ENCODE measurements at places on chromosomes 7 and 10.

DNA sequence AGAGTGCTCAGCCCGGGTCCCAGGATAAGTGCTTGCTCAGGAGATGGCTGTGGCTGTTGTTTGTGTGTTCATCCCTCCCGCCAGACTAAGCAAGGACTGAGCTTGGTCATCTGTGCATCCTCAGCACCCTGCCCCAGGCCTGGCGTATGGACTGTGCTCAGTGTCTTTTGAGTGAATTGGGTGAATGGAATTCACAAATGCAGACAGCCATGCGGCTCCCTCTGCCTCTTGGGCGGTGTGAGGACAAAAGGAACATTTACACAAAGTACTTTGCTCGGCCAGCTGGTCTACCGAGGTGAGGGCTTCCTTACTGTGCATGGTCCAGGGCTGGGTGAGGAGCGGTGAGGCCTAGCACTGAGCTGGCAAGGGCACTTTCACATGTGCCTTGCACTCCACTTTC, 120.2 kb downstream of the CDH23 start:
- no peak for DNase-seq

DNA sequence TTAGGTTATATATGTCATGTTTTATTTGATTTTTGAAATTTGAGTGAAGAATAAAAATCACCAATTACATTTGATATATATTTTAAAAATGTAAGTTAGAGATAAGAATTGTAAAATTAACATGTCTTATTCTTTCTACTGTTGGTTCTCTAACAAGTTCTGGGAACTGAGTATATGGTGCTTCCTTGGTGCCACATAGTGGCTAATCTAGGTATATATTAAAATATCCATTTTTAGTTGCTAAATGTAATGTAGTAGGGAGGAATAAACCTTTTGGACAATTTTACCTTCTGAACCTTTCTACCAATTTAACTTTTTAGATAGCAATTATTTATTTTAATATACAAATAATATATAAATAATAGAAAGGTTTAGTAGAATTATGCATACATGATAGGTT, 17.5 kb downstream of the CFAP69 start:
- DNase-seq = peak; percentile 31

GRCh38 chr7:55483046-55483445, 89.3 kb downstream of the VOPP1 start:
- DNase-seq = no peak

GRCh38 chr10:24680647-24681524, 42.8 kb downstream of the ARHGAP21 start:
- DNase-seq = peak; percentile 24

GRCh38 chr7:1645071-1645409, 25.0 kb upstream of the ELFN1 start:
- no peak for DNase-seq

DNA sequence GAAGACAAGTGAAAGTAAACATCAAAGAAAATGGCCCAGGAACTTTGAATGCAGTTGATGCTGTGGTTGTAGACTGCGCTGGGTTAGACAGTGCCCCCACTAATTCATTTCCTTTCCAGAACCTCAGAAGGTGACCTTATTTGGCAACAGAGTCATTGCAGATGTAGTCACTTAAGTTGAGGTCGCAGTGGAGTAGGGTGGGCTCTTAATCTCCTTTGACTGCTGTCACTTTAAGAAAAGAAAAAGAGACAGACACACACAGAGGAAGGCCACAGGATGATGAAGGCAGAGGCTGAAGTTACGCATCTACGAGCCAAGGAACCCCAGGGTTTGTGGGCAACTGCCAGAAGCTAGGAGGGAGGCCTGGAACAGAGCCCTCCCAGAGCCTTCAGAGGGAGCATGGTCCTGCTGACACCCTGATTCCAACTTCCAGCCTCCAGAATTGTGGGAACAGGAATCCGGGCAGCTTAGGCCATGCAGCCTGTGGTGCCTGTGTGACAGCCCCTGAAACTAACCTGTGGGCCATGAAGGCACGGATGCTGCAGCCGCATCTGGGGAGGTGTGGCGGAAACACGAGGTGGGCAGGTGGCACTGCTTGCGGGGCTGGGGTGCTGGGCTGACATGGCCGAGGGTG, 107.6 kb downstream of the PRKAG2 start:
- DNase-seq = no peak

DNA sequence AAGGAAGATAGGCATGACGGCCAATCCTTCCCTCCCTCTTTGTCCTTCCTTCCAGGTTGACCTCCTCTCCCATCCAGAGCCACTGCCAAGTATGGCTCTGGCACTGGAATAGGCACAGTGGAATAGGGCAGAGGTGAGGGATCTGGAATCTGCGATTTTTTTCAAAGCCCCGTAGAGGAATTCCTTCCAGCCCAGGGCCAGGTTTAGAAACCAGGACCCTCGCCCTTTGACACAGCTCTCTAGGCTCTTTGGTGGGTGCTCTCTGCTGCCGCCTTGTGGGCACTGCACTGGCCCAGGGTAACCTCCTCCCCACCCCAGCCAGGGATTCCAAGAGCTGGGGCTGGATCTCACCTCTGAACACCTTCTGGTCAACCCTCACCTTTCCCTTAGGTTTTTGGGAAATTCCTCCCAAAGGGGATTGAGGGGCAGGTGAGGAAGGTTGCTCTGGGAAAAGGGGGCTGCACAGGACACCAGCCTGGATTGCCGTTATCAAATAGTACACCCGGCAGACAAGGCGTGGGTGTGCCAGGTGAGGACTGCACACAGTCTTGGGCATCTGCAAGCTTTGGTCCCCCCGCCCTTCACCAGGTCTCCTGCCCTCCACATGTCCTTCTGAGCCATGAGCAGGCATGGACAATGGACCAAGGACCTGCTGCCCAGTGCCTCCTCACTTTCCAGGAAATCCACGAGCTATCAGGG, 22.8 kb downstream of the C10orf105 start:
- no peak for DNase-seq

- peak; percentile 73 for DNase-seq
These were observed 32.6 kb downstream of the PLAC9 start for GRCh38 chr10:80165173-80165572.

GRCh38 chr10:31897506-31897905, 31.1 kb downstream of the ARHGAP12 start:
- DNase-seq = peak; percentile 72

- DNase-seq = no peak
These were observed 82.7 kb downstream of the GLRX3 start for GRCh38 chr10:130218936-130219335.

- no peak for DNase-seq
These were observed 93.0 kb upstream of the ZNF800 start for GRCh38 chr7:127485482-127485881.

- no peak for DNase-seq
These were observed 13.9 kb upstream of the ADO start for GRCh38 chr10:62790571-62790970.

GRCh38 chr10:31242902-31243301, 76.1 kb upstream of the ZEB1 start:
- DNase-seq = peak; percentile 75

DNA sequence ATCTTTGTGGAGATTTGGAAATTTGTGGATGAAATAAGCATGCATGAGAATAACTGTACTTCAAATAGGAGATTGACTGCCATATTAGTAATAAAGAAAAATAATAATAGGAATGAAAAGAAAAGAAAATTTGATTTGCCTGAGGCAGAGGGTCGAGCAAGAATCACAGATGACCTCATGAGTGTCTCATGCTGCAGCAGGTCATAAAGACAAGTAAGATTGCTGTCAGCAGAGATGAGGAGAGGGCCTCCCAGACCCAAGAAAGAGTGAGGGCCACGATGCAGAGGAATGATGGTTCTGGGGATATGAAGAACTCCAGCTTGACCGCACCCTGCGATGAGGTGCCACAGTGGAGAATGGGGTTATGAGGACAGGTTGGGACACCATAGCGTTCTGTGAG, 39.2 kb downstream of the TOMM7 start:
- no peak for DNase-seq

- no peak for DNase-seq
These were observed 637.0 kb downstream of the ZNF716 start for GRCh38 chr7:58086871-58087535.

- DNase-seq = peak; percentile 69
These were observed 66.4 kb upstream of the STRIP2 start for GRCh38 chr7:129367700-129368388.

DNA sequence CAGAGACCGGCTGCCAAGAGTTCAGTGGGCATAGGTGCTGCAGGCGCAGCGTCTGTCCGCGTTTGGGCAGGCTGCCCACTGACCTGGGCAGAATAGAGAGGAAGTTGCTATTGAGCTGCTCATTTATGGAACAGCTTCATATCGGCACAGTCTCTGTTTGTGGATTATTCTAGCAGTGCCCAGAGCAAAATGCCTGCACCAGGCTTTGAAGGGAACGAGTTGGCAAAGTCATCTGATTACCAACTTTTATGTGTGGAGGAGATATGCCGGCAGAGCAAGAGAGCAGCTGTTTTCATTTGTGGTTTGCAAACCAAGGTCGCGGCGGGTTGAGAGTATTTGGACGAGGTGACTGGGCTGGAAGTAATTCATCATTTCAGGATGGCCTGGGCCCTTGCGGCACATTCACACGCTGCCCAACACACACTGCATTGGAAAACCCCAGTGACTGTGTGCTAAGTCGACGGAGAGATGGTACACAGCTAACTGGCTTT, 228.5 kb downstream of the TCERG1L start:
- no peak for DNase-seq
